ENCODE measurements at places on chromosomes 6 and 20. TPM values are rescaled to one million over a fixed set of nuclear protein-coding genes. Genes with fewer than 3 reads are reported as not detected.

The MPC1 gene
- total RNA-seq = 66.9 TPM

GRCh38 chr6:88059191-88059590 is 11.6 kb downstream of the SPACA1 start:
- DNase-seq = no peak
- H3K27ac ChIP-seq = no peak overlapping the region
- H3K36me3 ChIP-seq = no peaks in the 10 kb centered on the region
- no peaks in the 10 kb centered on the region for H3K4me1 ChIP-seq
- no peak overlapping the region for H3K4me3 ChIP-seq

GRCh38 chr6:53056273-53056672 is 8.9 kb upstream of the FBXO9 start:
- H3K4me1 ChIP-seq = peaks cover 18% of the 10 kb centered on the region
- H3K36me3 ChIP-seq = no peaks in the 10 kb centered on the region
- DNase-seq = no peak
- no peak overlapping the region for H3K4me3 ChIP-seq
- H3K27ac ChIP-seq = no peak overlapping the region
- no peaks in the 10 kb centered on the region for H3K27me3 ChIP-seq

GRCh38 chr20:25042531-25043498 is 15.1 kb downstream of the ACSS1 start:
- H3K4me3 ChIP-seq = no peak overlapping the region
- H3K27me3 ChIP-seq = no peaks in the 10 kb centered on the region
- peaks cover 28% of the 10 kb centered on the region for H3K4me1 ChIP-seq

DNA sequence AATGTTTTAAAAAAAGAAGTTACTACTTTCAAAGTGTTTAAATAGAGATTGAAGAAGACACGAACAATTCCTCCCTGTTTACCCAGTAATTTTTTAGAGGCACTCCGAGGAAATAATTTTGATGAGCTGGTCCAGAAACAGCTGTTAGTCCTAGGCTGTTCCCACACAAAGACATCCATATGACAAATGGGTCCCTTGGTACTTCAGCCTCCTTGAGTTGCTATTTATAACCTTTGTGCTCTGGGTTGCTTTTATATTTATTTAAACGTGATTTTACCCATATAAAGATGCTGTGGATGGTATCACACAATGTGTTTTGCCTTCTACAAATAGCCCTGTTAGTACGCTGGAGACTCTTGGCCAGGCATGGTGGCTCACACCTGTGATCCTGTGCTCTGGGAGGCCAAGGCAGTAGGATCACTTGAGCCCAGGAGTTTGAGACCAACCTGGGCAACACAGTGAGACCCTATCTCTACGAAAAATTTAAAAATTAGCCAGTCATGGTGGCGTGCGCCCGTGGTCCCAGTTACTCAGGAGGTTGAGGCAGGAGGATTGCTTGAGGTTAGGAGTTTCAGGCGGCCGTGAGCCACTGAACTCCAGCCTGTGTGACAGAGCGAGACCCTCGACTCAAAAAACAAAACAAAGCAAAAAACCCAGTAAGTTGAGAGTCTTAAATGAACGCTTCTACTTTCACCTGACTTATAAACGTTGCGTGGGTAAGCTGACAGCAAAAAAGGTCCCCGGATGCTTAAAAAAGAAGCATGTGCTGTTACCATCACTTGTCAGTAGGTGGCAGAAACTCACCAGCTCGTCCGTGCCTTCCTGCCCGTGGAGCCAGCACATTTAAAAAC is 56.9 kb upstream of the ARMH2 start:
- no peak overlapping the region for H3K4me3 ChIP-seq
- no peaks in the 10 kb centered on the region for H3K4me1 ChIP-seq
- no peaks in the 10 kb centered on the region for H3K36me3 ChIP-seq
- no peaks in the 10 kb centered on the region for H3K27me3 ChIP-seq
- DNase-seq = no peak

DNA sequence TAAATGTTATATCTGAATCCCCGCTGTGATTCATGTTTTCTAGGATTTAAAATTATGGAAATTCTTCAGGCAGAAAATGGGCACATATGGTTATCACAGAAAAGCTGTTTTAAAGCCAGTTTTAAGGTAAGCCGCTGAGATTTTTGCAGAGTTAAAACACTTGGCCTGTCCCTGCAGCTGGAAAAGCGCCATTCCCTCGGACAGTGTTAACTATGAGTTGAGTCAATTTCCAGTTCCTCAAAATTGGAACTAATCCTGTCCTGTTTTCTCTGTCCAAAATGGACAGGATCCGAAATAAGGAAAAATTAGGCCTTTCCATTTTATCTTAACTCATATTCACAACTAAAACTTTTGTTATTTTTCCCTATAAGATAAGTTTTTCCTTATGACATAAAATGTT is 225.2 kb downstream of the SAMD5 start:
- H3K27ac ChIP-seq = no peak overlapping the region
- DNase-seq = no peak
- H3K27me3 ChIP-seq = no peaks in the 10 kb centered on the region
- H3K36me3 ChIP-seq = no peaks in the 10 kb centered on the region
- no peaks in the 10 kb centered on the region for H3K4me1 ChIP-seq

GRCh38 chr20:24962510-24962909 is 13.4 kb downstream of the CST7 start:
- H3K36me3 ChIP-seq = no peaks in the 10 kb centered on the region
- H3K27me3 ChIP-seq = no peaks in the 10 kb centered on the region
- no peaks in the 10 kb centered on the region for H3K4me1 ChIP-seq
- H3K4me3 ChIP-seq = no peak overlapping the region

All from breast epithelium (tissue), 4 donors.